ENCODE measurements at places on chromosomes 16 and 17.

DNA sequence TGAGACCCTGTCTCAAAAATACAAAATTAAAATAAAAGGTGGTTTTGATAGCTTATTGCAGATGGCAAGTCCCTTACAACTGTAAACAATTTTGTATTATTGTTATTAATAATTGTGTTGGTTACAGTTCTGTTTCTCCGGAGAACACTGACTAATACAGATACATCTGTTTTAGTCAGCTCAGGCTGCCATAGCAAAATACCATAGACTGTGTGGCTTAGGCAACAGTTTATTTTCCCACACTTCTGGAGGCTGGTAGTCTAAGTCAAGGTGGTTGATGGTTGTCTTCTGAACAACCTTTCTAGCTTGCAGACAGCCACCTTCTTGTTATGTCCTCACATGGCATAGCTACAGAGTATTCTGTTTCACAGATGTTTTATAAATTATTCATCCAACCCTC is 14.2 kb upstream of the IL21R start:
- DNase-seq: no peak

- DNase-seq: no peak
These were observed 17.3 kb upstream of the ERCC4 start for GRCh38 chr16:13902677-13903076.

DNA sequence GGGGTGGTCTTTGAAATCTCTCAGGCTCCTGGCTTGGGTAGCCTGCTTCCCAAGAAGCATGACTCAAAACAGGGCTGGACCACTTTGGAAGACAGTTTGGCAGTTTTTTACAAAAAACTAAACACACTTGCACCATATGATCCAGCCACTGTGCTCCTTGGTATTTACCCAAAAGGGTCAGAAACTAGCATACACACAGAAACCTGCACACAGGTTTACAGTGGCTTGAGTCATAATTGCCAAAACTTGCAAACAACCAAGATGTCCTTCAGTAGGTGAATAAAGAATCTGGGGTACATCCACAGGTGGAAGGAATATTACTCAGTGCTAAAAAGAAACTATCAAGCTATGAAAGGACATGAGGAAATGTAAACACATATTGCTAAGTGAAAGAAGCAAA is 323.2 kb upstream of the CDH5 start:
- DNase-seq: no peak

DNA sequence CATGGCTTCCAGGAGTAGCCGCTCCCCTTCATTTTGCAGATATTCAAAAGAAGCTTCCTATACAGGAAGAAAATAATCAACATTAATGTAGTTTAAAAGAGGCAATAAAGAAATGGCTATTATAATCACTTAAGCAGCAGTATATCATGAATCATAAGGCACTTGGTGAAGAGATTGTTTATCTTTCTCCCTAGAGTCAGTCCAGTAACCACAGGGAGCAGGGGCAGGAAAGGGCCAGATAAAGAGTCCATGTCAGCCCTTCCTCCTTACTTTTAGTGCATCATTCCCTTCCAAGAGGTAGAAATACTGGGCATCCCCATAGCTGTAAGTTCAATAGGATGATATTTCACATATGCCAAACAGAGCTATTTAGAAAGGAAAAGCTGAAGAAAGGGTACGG is 184.6 kb upstream of the C17orf78 start:
- DNase-seq: no peak
